ENCODE measurements at places on chromosomes 4 and X. TPM values are rescaled to one million over a fixed set of nuclear protein-coding genes. Genes with fewer than 3 reads are reported as not detected.

ZGRF1 gene
- 7.3 TPM for total RNA-seq

RENBP gene
- not detected for total RNA-seq

SRD5A3 gene
- 24.0 TPM for total RNA-seq

GRCh38 chr4:3680656-3681055, 85.5 kb upstream of the ADRA2C start:
- no peaks in the 10 kb centered on the region for H3K4me1 ChIP-seq
- no peak for DNase-seq
- H3K36me3 ChIP-seq = no peaks in the 10 kb centered on the region
- no peak overlapping the region for H3K27ac ChIP-seq
- H3K27me3 ChIP-seq = peaks cover 8% of the 10 kb centered on the region
- no peak overlapping the region for H3K4me3 ChIP-seq

- no peak for DNase-seq
- H3K36me3 ChIP-seq = peaks cover 3% of the 10 kb centered on the region
- H3K27ac ChIP-seq = peak overlapping the region; percentile 70
- H3K4me3 ChIP-seq = peak overlapping the region; percentile 77
Observed at GRCh38 chr4:102869569-102870197, 891 bp downstream of the CISD2 start.

- no peak overlapping the region for H3K27ac ChIP-seq
- DNase-seq = no peak
- H3K4me3 ChIP-seq = no peak overlapping the region
Observed at GRCh38 chr4:80210549-80210948, 13.2 kb downstream of the PRDM8 start.

- no peaks in the 10 kb centered on the region for H3K27me3 ChIP-seq
- no peak overlapping the region for H3K4me3 ChIP-seq
- no peak overlapping the region for H3K27ac ChIP-seq
- no peak for DNase-seq
Observed at GRCh38 chr4:40842725-40843423, 93.1 kb downstream of the NSUN7 start.

DNA sequence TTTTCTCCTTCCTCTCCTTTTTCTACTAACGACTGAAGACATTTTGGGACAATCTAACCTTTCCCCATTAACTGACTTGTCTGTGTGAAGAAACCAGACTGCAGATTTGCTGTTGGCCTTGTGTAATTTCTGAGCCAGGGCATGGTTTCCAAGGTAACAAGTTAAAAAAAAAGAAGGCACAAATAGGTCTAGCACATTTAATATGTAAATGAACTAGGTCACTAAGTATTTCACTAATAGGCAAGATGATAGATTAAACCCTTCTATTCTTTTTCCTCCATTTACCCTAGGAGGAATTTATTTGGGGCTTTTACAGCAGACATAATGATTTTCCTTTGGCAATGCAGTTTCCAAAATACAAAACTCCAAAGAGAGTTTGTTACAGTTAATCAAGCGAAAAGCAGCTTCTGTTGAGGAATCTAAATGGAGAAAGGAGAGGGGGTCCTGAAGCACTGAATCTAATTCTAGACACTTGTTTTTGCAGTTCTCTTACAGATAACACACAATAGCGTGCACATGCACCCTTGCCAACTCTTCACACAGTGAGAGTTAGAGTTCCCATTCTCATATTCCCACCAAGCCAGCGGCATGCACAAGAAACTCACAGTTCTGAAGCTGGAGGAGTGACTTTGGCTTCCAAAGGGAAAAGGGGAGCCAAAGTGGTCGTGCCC, 72.0 kb downstream of the TSPAN5 start:
- DNase-seq = no peak
- H3K27ac ChIP-seq = peak overlapping the region; percentile 100

DNA sequence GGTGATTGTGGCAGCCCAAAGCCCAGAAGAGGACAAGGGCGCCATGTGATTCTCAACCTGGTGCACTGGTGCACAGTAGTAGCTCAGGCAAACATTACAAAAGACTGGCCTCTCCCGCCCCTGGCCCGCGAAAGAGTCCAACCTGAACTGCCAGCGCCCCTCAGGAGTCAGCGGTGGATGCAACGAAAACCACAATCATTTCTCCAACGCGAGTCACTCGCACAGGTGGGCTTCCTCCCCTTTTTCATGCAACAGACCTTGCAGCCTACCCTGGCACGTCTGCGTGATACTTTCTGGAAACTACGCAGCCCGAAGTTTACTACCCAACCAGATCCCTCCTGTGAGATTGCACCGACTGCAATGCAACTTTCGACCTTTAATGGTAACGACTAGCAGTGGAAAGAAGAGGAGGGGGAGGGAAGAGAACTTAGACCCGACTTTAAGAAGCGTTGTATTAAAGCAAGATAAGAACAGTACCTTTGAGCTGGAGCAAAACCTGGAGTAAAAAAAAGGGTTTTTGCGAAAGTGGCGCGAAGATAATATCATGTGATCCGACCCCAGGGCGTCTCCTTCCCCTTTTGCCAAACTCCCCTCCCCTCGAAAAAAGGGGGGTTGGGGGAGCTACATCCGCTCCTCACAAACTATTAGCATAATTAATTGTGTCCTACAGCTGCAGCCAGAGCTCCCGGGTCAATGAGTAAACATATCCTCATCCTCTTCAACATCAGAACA, 63.3 kb upstream of the CCDC160 start:
- no peak overlapping the region for H3K27ac ChIP-seq
- no peaks in the 10 kb centered on the region for H3K36me3 ChIP-seq
- no peaks in the 10 kb centered on the region for H3K4me1 ChIP-seq

- H3K4me3 ChIP-seq = no peak overlapping the region
- no peak for DNase-seq
- no peaks in the 10 kb centered on the region for H3K36me3 ChIP-seq
- H3K27me3 ChIP-seq = no peaks in the 10 kb centered on the region
- no peak overlapping the region for H3K27ac ChIP-seq
- no peaks in the 10 kb centered on the region for H3K4me1 ChIP-seq
Observed at GRCh38 chrX:56429581-56429980, 133.8 kb upstream of the UBQLN2 start.

GRCh38 chr4:107531927-107532326, 188.1 kb downstream of the PAPSS1 start:
- DNase-seq = no peak
- 0 out of 2 replicates have a peak, but pooled peaks cover 13% of the 10 kb centered on the region for H3K27me3 ChIP-seq
- no peak overlapping the region for H3K27ac ChIP-seq
- H3K4me3 ChIP-seq = no peak overlapping the region

DNA sequence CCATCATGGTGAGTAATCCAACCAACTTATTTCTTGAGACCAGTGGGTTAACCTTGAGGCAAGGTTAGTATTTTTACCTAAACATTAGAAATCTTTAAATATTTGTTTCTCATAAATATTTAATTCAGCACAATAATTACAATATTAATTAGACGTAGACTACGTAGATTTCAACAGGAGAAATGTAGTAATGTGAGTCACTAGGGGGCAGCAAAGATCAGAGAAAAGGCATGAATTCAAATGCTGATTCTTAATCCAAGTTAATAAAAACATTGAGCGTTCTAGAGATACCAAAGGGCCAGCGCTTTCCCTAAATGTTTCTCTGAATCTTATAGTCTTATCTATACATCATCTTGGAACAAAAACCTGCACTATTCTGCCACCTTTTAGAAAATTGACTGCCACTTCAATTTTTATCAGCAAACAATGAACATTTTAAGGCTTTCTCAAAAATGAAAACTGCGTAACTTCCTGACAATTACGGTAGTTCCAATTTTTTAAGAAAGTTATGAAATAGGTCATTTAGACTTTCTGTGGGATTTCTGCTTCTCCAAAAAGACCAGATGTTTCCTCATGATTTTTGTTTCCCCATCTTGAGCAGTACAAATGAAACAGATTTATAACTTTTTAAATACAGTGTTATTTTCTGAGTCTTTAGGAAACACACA, 180.7 kb downstream of the GASK1B start:
- H3K36me3 ChIP-seq = no peaks in the 10 kb centered on the region
- peaks cover 18% of the 10 kb centered on the region for H3K4me1 ChIP-seq
- H3K4me3 ChIP-seq = peak overlapping the region; percentile 46
- no peak overlapping the region for H3K27ac ChIP-seq
